ENCODE measurements at places on chromosomes 6 and 20.

GRCh38 chr20:56204206-56204605 lies 44.3 kb upstream of the MC3R start:
- no peak for DNase-seq

- DNase-seq: no peak
These were observed 10.5 kb downstream of the RPS6KA2 start for GRCh38 chr6:166616261-166617238.

- peak; percentile 16 for DNase-seq
These were observed 119.5 kb upstream of the SGK1 start for GRCh38 chr6:134437376-134437775.

GRCh38 chr6:44642870-44643522 lies 255.5 kb downstream of the CDC5L start:
- DNase-seq: no peak

DNA sequence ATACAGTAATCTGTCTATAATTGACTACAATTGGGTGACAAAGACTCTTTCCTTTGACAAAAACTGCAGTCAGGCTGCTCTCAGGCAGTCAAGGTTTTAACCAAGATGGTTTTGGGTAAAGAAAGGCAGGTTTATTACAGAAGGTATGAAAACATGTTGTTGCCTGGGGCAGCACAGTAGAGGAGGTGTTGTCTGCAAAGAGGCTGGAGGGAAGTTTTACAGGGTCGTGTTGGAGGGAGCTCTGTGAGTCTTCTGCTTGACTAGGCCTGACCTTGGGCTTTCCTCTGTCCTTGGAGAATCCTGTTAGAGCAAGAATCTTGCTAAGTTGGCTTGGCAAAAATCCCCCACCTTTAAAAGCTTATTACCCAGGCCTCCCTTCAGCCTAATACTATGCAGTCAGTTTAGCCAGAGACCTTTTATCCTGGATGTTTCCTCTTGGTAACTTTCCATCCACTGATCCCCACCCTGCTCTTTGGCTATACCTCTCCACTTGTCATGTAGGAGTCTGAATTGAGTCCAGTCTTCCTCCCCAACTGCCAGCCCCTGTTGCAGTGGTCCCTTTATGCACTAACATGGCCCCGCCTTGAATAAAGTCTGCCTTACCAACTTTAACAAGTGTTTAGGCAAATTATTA lies 143.0 kb upstream of the SLC22A16 start:
- no peak for DNase-seq

GRCh38 chr20:20398123-20398522 lies 30.2 kb downstream of the INSM1 start:
- no peak for DNase-seq

DNA sequence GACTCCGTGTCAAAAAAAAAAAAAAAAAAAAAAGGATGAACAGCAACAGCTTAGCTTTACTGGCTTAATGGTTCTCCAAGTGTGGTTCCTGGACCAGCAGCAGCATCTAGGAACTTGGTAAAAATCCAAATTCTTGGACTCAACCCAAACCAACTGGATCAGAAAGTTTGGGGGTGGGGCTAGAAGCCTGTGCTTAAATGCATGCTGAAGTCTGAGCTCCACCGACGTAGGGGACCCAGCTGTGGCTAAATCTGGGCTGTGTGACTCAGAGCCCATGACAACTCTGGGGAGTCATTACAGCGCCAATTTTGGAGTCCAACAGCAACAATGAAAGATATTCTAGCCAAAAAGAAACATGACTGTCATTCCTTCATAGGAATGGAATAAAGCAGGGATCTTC lies 13.6 kb upstream of the CHD6 start:
- no peak for DNase-seq

GRCh38 chr6:42375007-42375635 lies 76.6 kb downstream of the TRERF1 start:
- DNase-seq: no peak

- DNase-seq: no peak
These were observed 382.0 kb downstream of the CDH26 start for GRCh38 chr20:60340232-60340631.

Data from activated T-helper 1 cell treated with anti-CD3 and anti-CD28 coated beads, Interleukin-2, amount 50 U/mL, for 16 hours (primary cell).